Mammary epithelial cell (primary cell): ENCODE measurements at places on chromosomes 1 and 21. TPM values are rescaled to one million over a fixed set of nuclear protein-coding genes. Genes with fewer than 3 reads are reported as not detected.

GRCh38 chr21:16070207-16070651, 340.4 kb downstream of the USP25 start:
- no peak for DNase-seq

- DNase-seq = no peak
Measured at GRCh38 chr1:176957603-176958002, 206.9 kb downstream of the ASTN1 start.

GRCh38 chr1:196461521-196461920, 146.7 kb downstream of the KCNT2 start:
- no peak for DNase-seq

DNA sequence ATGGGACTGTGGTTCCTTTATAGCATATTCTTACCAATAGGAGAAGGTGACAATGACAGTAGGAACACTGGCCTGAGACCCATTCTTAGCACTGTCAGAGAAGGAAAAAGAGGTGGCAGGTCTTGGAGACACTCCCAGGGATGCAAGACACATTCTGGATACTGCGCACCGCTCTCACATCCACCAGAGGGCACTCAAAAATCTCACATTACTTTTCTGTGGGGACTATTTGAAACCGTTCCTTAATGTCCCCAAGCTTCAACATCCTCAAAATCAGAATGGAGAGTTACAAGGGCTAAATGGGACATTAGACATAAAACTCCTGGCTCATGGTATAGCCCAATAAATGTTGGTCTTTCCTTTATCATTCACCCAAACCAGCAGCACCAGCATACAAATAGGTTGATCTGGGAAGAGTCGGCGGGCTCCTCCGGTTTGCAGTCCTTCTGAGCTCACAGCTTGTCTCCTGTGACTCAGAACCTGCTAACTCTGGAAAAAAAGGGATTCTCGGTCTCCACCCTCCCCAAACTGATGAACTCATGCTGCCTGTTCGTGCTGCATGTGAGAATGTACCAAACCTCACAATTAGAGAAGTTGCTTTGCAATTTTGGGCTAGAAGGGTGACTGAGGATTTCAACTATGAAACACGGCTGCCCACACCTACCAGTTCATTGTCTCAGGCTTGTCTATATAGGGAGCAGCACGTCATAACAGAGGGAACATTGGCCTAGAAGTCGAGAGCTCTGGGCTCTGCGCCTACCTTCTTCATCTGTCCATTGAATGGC, 40.2 kb downstream of the IL12RB2 start:
- DNase-seq = peak; percentile 85

DNA sequence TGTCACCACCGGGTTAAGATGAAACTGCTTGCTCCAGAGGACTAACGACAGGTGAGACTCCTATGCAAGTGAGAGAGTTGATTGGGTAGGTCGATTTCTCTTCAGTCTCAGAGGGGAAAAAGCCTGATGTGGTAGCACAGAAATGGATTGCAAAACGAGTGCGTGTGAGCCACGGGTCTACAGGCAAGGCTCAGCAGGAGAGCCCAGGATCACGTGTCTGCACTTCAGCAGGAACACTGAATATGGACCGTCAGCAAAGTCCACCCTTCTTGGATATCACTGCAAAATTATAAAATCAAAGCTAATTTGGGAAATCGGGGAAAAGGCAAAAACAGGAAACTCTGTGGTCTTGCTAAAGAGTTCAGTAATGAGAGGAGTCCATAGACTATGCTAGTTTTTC, 107.7 kb upstream of the ZNF648 start:
- DNase-seq = no peak

- no peak for DNase-seq
Measured at GRCh38 chr1:232899839-232900238, 50.6 kb upstream of the NTPCR start.

- DNase-seq = no peak
Measured at GRCh38 chr1:200676829-200677228, 7.1 kb upstream of the DDX59 start.

DNA sequence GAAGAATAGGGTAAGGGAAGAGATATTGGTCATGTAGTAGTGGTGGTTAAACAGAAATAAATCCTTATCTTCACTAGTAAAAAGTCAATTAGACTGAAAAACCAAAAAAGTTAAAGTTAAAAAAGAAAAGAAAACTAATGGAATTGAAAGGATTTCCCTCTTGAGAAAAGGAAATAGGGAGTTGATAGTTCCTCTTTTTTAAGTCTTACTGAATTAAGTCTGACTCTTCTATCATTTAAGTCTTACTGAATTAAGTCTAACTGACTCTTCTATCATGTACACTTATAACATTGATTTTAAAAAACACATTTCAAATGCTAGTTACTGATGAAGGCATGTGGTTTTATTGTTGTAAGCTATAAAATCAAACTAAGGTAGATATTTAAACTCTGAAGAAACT, 49.5 kb upstream of the TENT5C start:
- DNase-seq = no peak

DNA sequence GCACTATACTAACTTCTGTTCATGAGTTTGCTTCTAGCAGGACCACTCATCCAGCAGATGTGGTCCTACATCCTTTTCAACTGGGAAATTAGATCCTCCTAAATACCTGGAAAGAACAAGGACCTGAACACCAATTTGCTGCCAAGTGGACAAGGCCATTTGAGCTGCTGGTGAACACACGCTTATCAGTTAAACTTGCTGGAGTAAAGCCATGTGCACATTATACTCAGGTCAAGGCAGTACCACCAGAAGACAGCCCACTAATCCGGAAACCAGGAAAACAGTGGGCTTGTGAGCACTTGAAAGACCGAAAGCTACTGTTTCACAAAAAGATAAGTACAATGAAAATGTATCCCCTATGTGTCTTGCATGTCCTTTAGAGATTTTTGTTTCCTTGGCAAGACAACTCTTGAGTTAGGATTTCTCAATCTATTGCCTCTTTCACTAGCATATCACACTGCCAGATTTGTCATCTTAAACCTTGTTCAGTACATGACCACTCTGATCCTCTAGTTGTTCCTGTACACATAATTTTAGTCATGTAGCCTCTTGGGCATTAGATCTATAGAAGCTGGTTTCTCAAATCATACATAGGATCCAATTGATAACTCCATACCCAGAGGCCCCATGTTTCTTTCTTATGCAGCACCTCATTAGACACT, 4.5 kb upstream of the REN start:
- no peak for DNase-seq

DNA sequence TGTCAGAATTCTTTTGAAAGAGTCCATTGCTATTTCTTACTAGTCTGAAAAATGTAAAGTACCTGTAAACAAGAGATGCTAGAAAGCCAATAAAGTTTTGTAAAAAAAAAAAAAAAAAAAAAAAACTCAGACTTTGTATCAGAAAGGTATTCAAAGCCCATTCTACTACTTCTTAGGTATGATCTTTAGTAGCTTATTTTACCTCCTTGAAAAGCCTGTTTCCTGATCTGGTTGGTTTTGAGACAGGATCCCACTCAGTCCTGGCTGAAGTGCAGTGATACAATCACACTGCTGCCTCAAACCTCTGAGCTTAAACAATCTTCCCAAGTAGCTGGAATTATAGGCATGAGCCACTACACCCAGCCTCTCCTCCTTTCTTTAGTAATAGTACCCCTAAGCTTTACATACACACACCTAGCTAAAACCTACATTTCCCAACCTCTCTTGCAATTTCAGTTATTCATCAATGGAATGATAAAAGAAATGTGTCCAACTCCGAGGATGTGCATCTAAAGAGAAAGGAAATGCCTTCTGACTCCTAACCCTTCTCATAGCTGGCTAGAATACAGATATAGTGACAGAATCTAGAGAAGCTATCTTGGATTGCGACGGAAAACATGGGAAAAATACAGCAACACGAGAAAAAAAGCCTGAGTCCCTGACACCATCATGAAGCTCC, 30.6 kb downstream of the EPS15 start:
- peak; percentile 9 for DNase-seq

Gene LTN1
- polyA plus RNA-seq = 6.5 TPM

Gene SEMA4A
- polyA plus RNA-seq = 6.7 TPM

Gene KIF2C
- 38.0 TPM for polyA plus RNA-seq

Gene CELA3B
- polyA plus RNA-seq = not detected
